ENCODE measurements at places on chromosomes 2 and 18. TPM values are rescaled to one million over a fixed set of nuclear protein-coding genes. Genes with fewer than 3 reads are reported as not detected.

Gene POTEC
- not detected for total RNA-seq

Gene ALLC
- not detected for total RNA-seq

Gene PLB1
- total RNA-seq: 0.64 TPM

Gene CHRNA1
- not detected for total RNA-seq

Gene ALPP
- not detected for total RNA-seq

Gene OSBPL1A
- total RNA-seq: 32.2 TPM
